ENCODE measurements at places on chromosomes 12 and 14.

DNA sequence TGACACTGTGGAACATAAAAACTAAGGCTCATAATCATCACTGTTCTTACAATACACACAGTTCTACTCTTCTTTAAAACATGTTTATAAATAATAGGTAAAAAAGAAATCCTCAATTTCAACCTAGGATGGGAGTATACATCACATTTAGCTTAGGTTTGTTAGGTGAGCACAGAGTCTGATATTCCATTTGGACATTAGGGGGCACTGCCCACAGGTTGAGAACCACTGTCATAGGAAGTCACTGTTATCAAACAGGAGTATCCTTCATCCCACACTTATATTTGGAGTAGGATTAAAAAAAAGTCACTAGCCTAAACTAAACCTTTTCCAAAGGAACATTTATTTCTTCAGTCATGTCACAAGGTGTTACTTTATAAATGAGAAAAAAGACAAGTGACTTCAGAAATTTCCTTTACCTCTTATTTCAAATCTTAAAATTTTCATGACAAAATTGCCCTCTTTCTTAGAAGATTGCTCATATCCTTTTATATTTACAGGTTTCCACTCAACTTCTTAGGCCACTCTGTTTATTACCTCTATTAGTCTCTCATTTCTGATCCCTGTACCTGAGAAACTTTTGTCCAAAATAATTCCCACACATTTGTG is 240.6 kb downstream of the CPNE8 start:
- DNase-seq: no peak

DNA sequence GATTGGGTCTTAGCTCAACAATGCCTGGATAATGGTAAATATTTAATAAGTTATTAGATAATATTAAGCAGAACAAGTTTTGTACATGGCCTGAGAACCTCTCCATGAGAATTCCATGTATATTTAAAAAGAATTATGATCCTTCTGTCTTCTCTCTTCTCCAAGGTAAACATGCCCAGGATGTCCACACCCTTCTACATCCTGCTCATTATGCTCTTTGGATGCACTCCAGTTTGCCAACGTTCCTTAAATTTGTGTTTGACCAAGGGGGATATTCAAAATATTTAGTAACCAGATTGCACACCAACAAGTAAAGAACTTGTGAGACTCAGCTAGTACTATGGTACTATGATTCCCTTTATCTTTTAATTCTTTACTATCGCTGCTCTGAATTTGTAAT is 44.8 kb upstream of the ERGIC2 start:
- DNase-seq: no peak

DNA sequence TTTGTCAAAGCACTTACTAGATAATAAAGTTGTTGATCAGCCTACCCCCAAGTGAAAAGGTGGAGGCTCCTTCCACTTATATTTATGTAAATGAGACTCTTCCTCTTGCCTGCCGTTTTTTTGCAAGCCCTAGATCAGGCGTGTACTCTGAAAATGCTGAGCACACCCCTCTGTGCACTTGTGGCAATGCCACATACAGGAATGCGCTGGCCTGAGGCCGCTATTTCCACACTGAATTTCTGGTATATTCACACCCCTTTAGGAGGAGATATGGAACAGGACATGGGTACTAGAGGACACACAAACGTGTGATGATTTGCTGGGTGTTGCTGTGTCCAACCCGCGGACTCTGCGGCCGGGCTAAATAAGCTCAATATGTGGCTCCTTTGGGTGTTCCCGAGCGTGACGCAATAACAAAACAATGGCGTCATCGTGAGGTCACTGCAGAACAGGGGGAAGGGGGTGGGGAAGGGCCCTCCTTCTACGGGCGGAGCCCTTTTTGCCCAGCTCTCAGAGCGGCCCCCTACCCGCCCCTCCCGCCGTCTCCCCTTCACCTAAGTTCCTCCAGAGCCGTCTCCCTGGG is 554 bp upstream of the TSPAN31 start:
- DNase-seq: no peak

DNA sequence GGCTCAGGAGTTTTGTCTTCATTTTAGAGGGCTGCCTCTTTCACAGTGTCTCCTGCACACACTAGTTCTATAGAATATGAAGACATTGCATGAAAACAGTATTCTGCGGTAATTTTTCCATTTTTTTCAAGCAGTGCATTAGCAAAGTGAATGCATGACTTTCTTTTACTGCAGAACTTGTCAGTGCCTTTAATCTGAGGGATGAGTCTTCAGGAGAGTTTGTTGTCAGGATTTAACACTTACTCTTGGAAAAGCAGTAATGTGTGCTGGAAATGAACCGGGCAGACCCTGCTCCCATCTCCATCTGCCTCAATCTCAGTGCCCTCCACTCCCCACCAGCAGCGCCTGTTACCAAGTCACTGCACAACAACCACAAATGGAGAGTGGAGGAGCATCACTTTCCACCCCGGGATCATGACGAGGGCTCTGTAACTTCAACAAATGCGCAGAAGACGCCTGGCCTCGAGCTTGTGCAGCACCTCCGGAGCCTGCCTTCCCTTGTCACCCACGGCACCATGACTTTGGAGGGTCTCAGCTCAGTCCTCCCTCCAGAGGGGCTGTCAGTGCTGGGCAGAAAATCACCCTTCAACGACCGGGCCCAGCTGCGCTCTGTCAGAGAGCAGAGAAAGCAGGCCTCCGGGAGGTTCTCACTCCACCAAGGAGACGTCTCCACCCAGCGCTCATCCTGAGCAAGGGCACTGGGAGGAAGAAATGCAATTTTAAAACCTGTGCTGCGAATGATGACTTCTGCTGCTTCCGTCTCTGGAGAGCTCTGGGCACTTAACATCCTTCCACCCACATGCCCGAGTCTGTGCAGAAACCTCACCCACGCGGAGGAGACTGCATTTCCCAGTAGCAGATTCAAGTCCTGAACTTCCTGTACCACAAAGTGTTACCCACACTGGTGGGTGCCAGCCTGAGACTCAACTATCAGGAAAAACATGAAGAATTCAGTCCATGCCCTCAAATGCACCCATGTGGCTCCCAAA is 255.7 kb downstream of the ADGRD1 start:
- no peak for DNase-seq

GRCh38 chr12:69595689-69596088 is 10.4 kb downstream of the CCT2 start:
- no peak for DNase-seq

GRCh38 chr12:90299666-90300065 is 591.0 kb upstream of the ATP2B1 start:
- no peak for DNase-seq

- no peak for DNase-seq
These were observed 57.5 kb downstream of the FRS2 start for GRCh38 chr12:69527506-69528272.

DNA sequence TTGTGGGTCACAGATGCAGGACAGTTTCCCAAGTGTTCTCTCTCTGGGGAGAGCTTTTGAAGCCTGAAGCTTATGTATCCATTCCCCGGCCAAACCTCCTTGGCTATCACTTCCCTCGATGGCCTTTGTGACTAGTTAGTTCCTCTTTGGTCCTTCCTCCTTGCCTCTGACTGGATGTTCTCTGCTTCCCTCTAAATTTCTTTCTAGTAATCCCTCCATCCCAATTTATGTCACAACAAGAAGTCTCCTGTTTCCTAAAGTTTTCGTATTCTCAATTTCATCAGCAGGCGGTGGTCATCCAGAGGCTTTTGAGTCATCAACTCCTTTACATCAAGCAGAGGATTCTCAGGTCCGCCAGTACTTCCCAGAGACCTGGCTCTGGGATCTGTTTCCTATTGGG is 27.5 kb downstream of the A2ML1 start:
- no peak for DNase-seq

- DNase-seq: no peak
These were observed 33.8 kb downstream of the STK38L start for GRCh38 chr12:27277846-27278260.

- DNase-seq: no peak
These were observed 143.2 kb upstream of the USP15 start for GRCh38 chr12:62116986-62117385.

- no peak for DNase-seq
These were observed 87.6 kb downstream of the EML1 start for GRCh38 chr14:99880651-99881420.

GRCh38 chr14:42316693-42317092 is 710.0 kb downstream of the LRFN5 start:
- no peak for DNase-seq

DNA sequence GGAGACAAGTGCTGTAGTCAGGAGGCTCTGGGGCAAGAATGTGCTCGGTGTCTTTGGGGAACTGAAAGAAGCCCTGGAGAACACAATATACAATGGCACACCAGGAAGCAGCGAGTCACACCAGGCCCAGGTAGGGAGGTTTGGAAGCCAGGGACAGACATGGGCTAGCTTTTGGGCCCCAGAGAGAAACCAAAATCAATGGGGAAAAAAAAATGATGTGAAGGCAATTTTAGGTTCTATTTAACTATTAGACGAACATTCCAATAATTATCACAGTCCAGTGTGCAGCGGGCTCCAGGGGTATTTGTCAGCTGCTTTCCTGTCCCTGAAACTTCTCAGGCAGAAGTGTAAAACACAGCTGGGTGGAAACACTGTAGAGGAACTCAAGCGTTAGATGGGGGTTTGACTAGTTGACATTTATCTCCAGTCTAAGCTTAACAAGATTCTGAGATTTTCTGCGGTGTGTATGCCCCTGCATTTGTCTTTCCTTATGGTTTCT is 21.8 kb upstream of the EGLN3 start:
- no peak for DNase-seq

- no peak for DNase-seq
These were observed 7.2 kb upstream of the FNTB start for GRCh38 chr14:64979336-64980074.

GRCh38 chr12:79690142-79690637 is 574 bp downstream of the PAWR start:
- no peak for DNase-seq

DNA sequence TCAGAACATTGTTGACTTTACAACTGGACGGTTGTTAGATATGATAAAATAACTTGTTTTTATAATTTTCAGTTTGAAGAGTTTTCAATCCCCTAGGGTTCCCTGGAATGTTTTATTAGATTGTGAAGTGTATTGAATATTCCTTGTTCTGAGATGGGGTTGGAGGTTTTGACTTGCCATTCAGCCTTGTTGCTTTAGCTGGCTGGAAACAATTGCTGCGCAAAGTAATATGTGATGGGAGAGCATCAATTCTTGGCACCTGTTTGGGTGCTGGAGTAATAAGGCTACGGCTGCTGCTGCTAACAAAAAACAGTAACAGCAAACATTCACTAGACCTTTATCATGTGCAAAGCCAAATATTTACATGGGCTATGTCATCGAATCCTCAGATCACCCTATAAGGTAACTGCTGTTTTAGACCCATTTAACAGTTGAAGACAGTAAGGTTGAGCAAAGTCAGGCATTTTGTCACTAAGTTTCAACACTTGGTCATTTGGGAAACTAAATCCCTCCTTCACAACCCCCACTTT is 241.0 kb upstream of the TBX3 start:
- no peak for DNase-seq

GRCh38 chr14:36580856-36581831 is 1.3 kb downstream of the NKX2-8 start:
- DNase-seq: no peak

- DNase-seq: no peak
These were observed 13.9 kb upstream of the NR4A1 start for GRCh38 chr12:52037248-52037861.

DNA sequence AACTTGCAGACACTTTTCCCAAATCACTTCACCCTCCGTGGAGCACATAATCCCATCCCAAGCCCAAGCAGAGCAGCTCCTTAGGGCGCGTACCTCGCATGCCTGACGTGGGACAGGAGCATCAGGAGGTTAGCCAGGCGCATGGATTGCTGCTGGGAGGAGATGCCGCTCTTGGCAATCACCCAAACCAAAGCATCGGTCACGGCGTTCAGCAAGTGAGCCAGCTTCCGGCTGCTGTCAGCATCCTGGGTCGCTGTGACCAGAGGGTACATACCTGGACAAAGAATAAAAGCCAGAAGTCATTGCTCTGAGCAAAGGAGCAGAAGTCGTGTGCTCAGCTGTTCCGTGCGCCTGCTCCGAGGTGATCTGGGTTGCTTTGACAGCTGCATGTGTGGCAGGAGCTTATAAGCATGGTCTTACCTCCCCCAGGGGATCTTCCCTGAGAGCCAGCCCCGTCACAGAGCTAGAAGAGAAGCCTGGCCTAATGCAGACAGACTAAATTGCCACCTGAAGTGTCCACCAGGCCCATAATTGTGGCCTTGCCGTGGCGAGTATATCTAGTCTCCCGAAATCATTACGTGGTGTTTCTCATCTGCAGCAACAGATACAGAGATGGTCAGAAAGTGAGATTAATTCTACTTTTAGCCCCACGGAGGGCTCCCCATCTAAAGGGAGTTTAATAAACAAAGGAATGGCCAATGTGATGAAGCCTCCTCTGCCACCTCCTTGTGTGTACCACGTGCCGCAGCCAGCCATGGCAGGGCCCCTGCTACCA is 59.1 kb downstream of the ESR2 start:
- DNase-seq: no peak

DNA sequence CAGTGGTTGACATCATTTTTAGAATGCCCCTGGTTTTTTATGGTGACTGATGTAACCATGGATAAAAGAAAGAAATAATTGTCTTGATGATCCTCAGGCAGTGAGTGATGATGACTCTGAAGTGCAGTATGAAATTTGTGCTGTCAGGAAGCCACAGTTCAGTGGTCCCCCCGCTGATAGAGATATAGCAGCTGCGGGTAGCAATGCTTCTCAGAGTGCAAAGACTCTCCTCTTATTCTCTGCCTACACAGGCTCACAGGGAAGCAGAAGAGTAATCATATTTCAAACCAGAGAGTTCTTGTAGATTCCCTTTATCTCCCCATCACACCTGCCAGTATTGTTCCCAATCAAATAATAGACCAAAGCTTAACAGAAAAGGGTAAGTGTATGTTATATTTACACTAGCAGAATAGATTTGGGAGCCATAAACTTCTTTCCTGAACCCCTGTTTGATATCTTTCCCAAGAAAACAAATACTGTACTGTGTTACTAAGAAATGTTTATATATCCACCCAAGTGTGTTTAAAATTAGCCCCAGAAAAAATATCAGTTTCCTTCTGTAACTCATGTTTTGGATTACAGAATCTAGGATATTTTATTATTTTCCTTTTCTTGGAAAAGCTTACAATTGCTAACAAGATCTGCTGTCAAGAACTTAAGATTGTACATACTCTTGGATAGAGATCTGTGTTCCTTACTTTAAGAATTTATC is 1817.4 kb upstream of the FLRT2 start:
- DNase-seq: no peak

- DNase-seq: no peak
These were observed 175.4 kb upstream of the PELI2 start for GRCh38 chr14:55942826-55943225.

DNA sequence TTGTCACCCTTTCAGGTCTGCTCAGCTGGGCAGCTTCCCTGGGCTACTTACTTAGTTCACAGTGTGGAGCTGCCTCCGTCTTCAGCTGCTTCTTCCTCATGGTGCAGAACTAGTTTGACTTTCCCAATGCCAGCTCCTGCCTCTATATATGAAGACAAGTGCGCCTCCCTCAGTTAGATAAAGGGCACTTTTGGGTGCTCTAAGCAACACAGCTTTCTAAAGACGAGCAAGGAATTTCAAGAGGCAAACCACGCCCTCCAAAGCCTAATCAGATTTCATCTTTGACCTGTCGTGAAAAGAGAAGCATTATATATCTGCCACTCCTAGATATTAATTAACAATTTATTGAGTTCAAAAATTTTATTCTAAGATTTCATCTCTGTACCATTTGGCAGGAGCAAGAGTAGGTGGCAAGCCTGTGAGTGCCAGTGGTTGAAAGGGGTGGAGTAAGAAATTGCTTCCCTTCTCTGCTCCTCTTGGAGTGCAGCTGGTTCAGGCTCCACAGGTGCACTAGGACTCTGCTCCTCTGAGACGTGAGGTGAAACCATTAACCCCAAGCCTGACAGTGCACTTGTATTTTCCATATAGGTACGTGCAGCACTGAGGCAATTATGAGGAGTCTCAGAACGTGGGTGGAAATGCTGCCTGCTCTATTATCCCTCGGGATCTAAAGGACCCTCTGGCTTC is 2.1 kb upstream of the SLC11A2 start:
- no peak for DNase-seq

All from stimulated activated CD8-positive, alpha-beta memory T cell treated with anti-CD3 and anti-CD28 coated beads, Interleukin-4, amount 100 ng/mL, for 1 hour (primary cell).